ENCODE measurements at places on chromosomes 3 and 15.
A peak's percentile ranks its signal among the peaks of the same experiment; 100 is the strongest.

GRCh38 chr3:99901200-99901926 is 83.7 kb downstream of the CMSS1 start:
- peak; percentile 71 for DNase-seq

DNA sequence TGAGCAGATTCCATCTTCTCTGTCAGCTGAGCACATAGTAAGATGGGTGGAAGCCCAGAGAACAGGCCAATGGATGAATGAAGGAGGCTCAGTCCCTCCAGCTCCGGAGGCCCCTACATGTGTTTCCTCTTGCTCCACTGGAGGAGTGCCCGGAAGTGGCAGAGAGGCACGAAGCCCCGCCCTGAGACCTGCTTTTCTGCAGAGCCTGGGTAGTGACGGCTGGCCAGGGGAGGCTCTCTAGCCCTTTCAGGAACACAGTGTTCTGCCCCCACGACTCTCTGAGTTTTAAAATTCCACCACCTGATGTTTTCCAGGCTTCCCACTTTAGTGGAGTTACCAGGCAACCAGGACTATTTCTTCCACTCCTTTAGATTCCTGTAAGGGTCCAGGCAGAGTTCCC is 149.4 kb upstream of the SLC6A11 start:
- no peak for DNase-seq

DNA sequence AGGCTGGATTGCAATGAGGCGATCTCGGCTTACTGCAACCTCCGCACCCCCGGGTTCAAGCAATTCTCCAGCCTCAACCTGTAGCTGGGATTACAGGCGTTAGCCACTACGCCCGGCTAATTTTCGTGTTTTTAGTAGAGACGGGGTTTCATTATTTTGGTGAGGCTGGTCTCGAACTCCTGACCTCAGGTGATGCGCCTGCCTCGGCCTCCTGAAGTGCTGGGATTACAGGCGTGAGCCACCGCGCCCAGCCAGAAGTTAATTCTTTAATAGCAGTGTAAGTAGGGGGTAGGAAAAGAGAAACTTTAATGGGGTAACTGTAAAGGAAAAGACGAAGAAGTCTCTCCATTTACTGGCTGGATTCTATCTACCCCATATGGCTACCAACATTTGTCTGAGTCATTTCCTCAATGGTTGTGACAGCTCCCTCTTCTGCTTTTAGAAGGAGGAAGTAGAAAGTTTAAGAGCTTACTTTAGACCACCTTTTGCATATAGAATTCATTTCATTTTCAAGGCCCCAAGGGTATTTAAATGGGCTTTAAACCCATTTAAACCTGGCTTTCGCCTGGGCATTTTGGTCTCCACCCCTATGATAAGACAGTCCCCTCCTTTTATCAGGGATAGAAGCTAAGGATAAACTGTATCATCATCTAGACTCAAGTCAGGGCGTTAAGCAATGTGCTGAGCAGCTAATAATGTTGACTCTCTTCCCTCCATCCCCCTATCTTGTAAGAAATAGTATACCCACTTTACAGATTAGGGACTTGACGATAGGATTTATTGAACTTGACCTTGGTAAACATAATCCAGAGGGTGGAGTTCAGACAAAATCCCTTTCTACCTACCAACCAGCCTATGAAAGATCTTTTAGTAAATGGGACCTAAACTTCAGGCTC is 1.1 kb upstream of the CDV3 start:
- DNase-seq = peak; percentile 39

GRCh38 chr3:157104928-157105652 is 54.9 kb downstream of the CCNL1 start:
- no peak for DNase-seq

- peak; percentile 67 for DNase-seq
Observed at GRCh38 chr15:85563328-85563727, 182.9 kb downstream of the AKAP13 start.

DNA sequence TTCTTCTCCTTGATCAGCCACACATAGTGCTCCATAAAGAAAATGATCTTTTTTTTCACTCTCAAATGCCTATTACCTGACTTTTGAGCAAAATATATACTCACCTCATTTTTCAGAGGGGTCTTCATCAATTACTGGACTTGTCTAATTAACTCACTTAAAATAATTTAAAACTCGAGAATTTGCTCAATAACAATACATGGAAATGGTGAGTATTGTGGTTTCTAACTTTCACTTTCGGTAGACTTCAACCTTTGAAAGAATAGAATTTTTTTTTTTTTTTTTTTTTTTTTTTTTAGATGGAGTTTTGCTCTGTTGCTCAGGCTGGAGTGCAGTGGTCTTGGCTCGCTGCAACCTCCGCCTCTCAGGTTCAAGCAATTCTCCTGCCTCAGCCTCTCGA is 17.7 kb upstream of the EPHB1 start:
- no peak for DNase-seq

DNA sequence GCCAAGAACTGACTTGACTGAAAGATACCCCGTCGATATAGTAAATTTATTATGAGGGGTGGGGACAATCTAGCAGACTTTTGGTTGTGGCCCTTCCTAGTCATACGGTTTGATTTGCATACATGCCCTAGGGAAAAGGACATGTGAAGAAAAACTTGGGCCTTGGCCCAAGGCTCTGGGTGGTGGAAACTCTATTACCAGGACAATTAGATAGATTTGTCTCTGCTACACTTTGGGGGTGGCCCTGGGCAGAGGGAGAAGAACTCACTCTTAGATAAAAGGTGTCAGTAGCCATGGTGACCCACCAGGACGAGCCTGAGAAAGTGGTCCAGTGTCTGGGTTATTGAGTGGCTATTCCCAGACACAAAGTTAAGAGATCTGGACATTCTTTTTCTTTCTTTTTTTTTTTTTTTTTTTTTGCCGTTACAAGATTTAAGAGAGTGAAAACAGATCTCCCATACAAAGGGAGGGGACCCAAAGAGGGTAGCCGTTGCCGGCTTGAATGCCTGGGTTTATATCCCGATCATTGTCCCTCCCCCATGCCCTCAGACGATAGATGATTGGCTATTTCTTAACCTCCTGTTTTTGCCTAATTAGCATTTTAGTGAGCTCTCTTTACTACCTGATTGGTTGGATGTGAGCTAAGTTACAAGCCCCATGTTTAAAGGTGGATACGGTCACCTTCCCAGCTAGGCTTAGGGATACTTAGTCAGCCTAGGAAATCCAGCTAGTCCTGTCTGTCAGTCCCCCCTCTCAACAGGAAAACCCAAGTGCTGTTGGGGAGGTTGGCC is 96.4 kb upstream of the SMAD3 start:
- no peak for DNase-seq

- DNase-seq = no peak
Observed at GRCh38 chr15:101087172-101087769, 164.6 kb downstream of the CHSY1 start.

DNA sequence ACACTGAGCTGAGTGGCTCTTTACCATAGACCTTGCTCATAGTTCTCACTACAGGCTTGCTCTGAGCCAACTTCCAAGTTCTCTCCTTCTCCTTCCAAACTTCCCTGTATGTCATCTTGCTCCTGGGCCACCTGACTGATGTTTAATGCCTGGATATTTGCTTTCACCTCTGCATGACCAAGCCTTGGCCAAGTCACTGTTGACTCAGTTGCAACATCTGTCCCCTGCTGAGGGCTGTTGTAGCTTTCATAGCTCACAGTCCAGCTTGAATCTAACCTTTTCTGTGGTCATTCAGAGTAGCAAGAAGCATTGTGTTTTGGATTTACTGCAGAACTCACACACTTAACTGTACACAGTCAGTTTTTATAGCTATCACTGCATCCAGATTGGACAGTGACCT is 171.8 kb upstream of the ROPN1 start:
- no peak for DNase-seq

DNA sequence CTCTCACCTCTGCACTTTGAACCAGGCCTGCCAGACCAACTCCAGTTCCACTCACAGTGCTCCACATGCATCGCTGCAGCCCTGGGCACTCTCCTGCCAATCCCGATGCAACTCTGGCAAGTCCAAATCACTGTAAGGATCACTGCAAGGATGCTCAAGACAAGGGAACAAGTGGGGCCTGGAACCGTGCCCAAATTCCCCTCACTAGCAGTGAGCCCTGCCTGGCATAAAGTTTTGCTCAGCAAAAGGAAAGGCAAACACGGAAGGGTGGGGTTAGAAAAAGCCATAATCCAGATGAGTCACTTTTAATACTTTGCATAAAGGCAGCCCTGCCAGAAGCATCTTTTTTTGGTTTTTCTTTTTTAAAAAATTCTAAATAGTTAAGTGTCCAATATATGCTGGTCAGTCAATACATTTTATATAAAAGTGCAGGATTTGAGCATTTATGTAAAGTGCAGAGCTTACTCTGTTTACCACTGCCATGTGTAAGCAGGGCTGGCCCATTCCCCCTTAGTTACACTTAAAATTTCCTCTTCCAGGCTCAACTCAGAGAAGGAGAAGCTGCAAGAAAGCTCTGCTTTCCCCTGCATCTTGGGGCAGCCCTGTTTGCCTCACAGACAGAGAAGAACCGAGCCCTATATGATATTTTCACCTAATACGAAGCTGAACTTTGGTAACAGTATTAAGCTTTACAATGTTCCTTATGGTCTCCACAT is 102.2 kb downstream of the CD47 start:
- peak; percentile 89 for DNase-seq

GRCh38 chr15:70722266-70723121 is 40.9 kb downstream of the UACA start:
- peak; percentile 62 for DNase-seq

GRCh38 chr3:71879089-71879488 is 94.1 kb upstream of the PROK2 start:
- peak; percentile 2 for DNase-seq

- DNase-seq = no peak
Observed at GRCh38 chr15:25787855-25788520, 75.1 kb downstream of the ATP10A start.

GRCh38 chr15:29670266-29670665 is 152.0 kb downstream of the TJP1 start:
- DNase-seq = no peak

DNA sequence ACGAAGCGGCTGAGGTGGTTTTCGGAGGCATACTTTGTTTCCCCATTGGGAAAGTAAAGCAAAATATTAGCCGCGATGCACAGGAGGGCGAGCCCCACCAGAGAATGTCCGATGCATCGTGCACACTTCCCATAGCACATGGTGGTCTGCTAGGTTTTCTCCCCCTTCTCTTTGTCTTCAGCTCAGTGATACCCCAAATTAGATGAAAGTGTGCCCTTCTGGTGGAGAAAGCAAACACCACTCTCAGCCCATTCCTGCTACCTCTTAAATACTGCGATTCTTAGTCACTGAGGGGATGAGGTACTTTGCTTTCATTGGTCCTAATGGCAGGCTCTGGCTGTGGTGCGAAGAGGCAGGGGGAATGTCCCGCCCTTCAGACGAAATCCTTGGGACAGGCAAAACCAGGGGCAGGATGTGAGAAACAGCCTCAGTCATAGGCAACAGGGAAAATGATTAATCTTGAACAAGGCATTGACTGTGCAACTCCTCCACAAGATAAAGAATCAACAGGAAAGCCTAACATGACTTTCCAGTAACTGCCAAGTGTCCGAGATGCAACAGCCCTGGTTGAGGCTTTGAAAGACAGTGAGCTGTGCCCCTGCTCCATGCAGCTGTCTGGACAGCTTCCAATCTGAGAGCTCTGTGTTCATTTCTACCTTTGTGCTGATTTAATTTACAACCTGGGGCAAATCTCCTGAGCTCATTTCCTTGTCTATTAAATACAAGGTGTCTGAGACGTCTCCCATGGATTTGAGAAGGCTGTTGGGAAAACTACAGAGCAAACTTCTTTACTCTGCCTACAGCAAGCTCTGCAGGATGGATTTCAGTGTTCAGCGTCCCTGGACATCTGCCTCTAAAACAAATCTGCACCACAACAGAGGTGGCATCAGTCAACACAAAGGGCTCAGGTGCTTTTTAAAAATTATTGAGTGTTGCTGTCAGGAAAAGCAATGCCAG is at the start of gene TM4SF1:
Gene TM4SF1 (minus strand): TSS at position 242 of the 957 bp plus-strand sequence. CDS start 102 bp downstream, at position 140.
- DNase-seq = no peak

DNA sequence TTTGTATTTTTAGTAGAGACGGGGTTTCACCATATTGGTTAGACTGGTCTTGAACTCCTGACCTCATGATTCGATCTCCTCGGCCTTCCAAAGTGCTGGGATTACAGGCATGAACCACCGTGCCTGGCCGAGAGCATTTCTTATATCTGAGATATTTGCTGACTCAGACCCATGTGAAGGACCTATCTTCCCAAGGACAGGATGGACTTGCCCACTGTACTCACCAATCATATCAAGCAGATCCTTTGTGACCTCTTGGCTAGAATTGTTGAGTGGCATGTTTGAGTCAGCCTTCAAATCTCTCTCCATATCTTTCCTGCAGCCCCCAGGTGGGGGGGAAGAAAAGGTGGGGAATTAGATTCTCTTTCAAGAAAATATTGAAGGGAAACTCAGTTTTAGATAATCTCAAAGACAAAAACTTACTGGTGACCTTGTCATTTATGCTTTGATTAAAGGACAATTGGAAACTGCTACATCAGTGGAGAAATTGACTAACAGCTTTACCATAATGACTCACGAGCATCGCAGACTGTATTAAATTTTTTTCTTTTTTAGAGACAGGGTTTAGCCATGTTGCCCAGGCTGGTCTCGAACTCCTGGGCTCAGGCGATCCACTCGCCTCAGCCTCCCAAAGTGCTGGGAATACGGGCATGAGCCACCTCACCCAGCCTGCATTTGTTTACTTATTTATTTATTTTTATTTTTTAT is 3.1 kb downstream of the C3orf62 start:
- DNase-seq = no peak

GRCh38 chr15:100693451-100693850 is 91.1 kb downstream of the ASB7 start:
- no peak for DNase-seq

DNA sequence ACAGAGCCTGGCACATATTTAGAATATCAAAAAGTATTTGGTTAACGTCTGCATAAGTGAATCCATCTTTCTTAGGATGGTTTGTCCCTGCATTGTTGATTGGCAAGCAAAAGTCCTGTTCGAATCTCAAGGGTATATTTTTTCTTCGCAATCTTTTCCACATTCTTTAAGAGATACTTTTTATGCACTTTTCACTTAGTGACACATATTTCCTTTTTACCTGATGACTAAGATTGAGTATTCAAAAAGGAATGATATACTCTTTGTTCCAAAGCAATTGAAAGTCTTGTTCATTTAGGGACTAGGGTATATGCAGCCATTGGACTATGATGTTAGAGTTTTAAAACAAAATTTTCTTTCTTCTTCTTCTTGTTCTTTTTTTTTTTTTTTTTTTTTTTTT is 349.9 kb downstream of the NLGN1 start:
- no peak for DNase-seq

GRCh38 chr3:24167429-24167828 is 222.3 kb downstream of the NR1D2 start:
- DNase-seq = no peak

- no peak for DNase-seq
Observed at GRCh38 chr15:25249236-25250010, 189.4 kb downstream of the UBE3A start.

GRCh38 chr15:78358102-78358870 is 18.1 kb downstream of the CRABP1 start:
- no peak for DNase-seq

DNA sequence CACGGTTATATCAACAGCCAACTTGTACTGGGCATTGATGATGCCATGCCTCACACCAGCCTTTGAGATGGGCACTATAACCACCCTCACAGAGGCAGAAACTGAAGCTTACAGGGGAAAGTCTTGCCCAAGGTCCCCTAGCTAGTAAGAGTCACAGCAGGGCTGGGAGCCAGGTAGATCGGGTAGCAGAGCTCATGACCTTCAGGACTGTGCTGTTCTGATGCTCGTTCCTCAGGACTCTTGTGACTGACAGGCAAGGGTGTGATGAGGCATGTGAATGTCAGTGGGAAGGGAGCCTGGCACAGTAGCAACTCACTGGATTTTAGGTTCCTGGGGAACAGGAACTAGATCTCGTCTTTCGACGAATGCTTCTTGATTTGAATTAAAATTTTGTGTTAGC is 65.7 kb downstream of the RLBP1 start:
- DNase-seq = no peak
